Occipital lobe (tissue), 3 donors: ENCODE measurements at places on chromosomes 3 and 15. TPM values are rescaled to one million over a fixed set of nuclear protein-coding genes. Genes with fewer than 3 reads are reported as not detected.

The ZBED2 gene
- total RNA-seq, result not detected

The POPDC2 gene
- 0.94 TPM for total RNA-seq

The C3orf49 gene
- not detected for total RNA-seq

The ROBO2 gene
- 377 TPM for total RNA-seq

The CYP11A1 gene
- not detected for total RNA-seq

The CHRD gene
- 11.4 TPM for total RNA-seq

The PXYLP1 gene
- 42.4 TPM for total RNA-seq

The ZBTB47 gene
- 22.1 TPM for total RNA-seq

- DNase-seq, result no peak
These were observed 108.4 kb downstream of the MBNL1 start for GRCh38 chr3:152377184-152377570.

DNA sequence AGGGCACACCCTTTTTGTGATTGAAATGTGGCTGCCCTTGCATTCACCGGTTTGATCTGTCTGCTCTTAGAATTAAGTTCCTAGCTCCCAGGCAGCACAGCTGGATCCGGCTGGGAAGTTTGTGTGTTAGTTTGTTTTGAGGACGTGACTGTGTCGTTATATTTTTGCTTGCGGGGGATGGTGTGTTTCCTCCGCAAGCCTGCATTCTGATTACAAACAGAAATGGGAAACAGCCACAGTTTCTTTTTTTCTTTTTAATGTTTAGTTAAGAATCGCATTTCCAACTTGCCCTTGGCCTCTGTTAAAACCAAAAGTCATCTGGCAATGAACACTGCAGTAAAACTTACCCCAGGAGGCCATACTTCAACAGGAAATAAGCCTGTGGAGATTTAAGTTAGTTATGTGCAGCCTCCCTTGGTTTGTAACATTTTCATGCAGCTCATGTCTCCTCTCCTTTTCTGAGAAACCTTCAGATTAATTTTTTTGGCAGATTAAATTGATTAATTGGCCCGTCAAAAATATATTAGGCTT, 888 bp downstream of the TMOD3 start:
- no peak for DNase-seq

DNA sequence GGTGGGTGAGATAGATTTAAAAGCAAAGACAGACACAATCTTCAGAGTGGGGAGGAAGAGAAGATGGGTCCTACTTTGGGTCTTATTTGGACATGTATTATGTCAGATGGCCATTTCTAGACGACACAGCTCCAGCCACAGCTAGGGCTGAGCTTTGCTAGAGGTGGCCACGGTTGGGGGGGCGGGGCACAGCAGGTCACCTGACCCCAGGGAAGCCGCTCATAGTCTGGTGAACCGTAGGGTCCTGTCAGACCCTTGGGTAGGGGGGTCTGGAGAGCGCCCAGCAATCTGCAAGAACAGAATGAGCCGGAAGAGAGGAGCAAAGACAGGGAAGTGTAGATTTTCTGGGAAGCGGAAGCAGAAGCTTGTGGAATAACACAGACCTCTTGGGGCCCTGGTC, 6.6 kb downstream of the EPB42 start:
- no peak for DNase-seq

DNA sequence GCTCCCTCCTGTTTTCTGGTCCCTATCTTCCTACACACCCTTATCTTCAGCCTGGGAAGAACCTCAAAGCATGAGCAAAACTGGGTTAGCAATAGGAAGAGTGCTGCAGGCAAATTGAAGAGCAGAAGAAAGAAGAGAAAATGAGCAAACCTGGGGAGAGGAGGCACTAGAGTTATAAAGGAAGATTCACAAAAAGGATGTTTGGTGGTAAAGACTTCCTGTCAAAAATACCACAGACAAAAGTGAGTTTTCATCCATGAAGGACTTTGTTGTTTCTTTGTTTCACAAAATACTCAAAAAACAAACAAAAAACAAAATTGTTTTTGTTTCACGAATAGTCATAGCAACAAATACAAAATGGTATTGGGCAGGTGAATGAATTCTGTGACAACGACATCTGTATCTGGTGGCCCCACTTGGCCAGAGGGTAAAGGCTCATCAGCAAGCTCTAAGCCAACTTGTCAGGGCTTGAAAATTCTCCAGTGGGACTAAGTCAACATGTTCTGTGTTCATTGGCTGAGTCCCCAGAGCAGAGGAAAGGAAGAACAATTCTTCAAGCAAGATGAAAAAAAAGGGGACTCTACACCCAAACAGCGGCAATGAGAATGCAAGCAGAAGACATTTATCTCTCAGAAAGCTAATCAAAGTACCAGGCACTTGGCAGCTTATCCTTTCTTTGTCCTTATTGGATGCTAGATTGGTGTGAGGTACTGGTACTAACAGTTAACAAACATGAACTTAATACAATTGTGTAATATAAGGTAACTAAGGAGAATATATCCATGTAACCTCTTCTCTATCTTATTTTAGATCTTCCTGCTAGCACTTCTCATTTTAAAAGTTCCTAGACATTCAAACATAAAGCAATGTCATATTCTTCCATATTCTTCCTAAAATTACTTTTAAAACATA, 9.7 kb downstream of the ATP8B4 start:
- no peak for DNase-seq

GRCh38 chr3:43004282-43004681, 25.2 kb downstream of the GASK1A start:
- no peak for DNase-seq

DNA sequence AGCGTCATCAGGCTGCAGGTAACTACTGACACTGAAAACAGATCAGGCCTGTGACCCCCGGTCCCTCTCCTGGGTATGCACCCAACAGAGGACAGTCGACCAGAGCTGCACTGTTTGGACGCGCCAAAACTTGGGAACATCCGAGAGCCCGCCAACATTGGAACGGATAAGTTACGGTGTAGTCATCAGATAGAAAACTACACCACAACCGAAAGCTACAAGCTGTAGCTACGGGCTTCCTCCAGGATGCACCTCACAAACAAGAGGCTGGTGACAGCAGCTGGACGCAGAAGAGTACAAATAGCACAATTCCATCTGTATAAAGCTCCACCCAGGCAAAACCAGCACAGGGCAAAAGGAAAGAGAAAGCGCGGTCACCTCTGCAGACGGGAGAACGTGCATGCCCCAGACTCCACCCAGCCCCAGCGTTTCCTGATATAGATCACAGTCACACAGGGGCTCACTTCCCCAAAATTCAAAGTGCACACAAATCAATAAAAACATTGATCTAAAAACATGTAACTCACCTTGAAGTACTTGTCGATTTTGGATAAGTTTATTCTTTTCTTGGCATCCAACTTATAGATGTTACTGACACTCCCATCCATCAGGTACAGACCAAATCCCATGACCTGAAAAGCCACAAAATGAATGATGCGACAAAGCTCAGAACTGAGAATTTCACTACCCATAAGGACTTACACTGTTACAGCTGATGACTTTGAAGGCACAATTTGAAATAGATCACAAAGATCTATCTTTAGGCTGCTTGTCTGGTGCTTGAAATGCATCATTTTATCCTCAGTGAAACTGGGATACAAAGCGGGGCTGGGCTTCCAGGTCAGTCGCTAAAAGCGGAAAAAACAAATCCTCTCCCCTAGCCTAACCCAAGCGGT, 43.3 kb downstream of the CYFIP1 start:
- DNase-seq, result no peak

DNA sequence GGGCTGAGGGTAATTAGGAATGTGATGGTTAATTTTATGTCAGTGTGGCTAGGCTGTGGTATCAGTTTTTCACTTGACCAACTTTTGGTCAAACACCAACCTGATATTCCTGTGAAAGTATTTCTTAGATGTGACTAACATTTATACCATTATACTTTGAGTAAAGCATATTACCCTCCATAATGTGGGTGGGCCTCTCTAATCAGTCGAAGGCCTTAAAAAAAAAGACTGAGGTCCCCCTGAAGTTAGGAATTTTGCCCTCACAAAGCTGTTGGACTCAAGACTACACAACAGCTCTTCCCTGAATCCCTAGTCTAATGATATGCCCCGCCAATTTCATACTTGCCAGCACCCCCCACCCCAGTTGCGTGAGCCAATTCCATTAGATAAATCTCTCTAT, 12.5 kb downstream of the SLMAP start:
- DNase-seq, result no peak

DNA sequence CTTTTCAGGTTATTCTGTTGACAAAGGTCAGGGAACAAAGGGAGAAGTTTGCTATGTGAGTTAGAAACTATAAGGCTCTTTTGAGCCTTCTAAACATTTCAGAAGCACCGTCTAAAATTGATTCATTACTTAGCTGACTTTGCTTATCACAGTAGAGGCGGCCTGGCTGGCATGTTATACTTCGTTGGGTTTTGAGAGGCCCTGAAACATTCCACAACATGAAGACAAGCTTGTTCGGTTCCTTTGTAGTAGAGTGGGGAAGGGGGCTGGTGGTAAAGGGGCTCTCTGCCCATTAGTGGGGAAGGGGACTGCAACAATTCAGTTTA, 23.6 kb downstream of the ZBTB38 start:
- no peak for DNase-seq

- DNase-seq, result no peak
These were observed 15.2 kb downstream of the RFTN1 start for GRCh38 chr3:16498130-16498890.
